ENCODE measurements at places on chromosomes 2 and 18.

DNA sequence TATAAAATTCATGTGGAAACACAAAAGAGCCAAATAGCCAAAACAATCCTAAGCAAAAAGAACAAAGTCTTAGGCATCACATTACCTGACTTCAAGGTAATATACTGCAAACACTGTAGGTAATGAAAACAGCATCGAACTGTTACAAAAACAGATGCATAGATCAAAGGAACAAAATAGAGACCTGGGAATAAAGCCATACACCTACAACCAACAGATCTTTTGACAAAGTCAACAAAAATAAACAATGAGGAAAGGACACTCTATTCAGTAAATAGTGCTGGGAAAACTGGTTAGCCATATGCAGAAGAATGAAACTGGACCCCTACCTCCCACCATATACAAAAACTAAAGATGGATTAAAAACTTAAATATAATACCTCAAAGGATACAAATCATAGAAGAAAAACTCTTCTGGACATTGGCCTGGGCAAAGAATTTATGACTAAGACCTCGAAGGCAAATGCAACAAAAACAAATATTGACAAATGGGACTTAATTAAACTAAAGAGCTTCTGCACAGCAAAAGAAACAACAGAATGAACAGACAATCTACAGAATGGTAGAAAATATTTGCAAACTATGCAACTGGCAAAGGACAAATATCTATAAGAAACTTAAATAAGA is 218.0 kb downstream of the PHLPP1 start:
- no peak for DNase-seq

DNA sequence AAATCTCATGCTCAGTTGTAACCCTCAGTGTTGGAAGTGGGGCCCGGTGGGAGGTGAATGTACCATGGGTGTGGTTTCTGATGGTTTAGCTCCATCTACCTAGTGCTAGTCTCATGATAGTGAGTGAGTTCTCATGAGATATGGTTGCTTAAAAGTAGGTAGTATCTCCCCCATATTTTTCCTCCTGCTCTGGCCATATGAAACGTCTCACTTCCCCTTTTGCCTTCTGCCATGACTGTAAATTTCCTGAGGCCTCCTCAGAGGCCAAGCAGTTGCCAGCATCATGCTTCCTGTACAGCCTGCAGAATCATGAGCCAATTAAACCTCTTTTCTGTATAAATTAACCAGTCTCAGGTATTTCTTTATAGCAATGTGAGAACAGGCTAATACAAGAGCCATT is 62.8 kb upstream of the RNF152 start:
- DNase-seq: no peak

- DNase-seq: no peak
These were observed 8.2 kb upstream of the MBD2 start for GRCh38 chr18:54232485-54233227.

- DNase-seq: no peak
These were observed 1010.0 kb upstream of the CELF4 start for GRCh38 chr18:38575648-38576047.

- DNase-seq: no peak
These were observed 59.4 kb downstream of the DGKD start for GRCh38 chr2:233413559-233414272.

GRCh38 chr2:113342650-113343049 is 63.9 kb upstream of the PAX8 start:
- no peak for DNase-seq

- no peak for DNase-seq
These were observed 4.3 kb downstream of the TSHZ1 start for GRCh38 chr18:75214766-75215510.

- no peak for DNase-seq
These were observed 284.1 kb downstream of the DSEL start for GRCh38 chr18:67232406-67232805.

DNA sequence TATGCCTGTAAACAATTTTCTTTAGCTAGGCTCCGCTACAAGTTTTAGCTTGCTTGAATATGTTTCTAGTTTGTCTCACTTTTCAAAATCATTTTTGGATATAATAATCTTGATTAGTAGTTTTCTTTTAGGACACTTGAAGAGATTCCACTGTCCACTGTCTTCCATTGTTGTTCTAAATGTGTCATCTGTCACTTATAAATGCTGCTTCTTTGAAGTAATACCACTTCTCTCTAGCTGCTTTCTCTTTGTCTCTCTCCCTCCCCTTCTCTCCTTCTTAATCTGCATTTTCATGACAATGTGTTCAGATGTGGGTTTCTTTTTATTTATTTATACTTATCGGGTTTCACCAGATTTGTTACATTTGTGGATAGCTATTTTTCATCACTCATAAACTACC is 73.7 kb upstream of the DPP10 start:
- DNase-seq: no peak

DNA sequence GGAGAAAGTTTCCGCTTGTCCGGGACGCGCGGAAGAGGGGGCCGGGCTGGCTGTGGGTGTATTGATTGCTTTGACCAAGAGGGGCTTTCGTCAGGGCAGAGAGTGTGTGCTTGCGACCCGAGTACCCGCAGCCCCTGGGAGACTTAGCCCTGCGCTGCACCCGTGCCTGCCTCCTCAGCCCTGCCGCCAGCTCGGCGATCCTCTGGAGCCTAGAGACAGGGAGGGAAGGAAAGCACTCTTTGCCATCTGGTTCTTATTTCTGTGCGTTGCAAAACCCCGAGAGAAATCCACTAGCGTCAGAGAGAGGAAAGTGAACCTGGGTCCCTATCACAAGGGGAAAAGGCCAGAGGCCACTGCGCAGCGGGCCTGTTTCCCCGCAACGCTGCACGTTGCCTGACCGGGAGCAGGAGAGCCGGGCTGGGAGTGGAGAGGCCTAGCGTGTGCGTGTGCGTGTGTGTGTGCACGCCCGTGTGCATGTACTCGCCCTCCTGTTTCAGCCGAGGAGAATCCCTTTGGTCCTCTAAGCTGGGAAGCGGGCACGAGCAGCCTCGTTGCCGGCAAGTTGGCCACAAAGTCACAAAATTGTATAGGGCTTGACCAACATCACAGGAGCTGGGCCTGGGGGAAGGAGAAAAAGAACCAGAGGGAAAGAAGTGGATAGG is 1.7 kb downstream of the SIX3 start:
- no peak for DNase-seq

DNA sequence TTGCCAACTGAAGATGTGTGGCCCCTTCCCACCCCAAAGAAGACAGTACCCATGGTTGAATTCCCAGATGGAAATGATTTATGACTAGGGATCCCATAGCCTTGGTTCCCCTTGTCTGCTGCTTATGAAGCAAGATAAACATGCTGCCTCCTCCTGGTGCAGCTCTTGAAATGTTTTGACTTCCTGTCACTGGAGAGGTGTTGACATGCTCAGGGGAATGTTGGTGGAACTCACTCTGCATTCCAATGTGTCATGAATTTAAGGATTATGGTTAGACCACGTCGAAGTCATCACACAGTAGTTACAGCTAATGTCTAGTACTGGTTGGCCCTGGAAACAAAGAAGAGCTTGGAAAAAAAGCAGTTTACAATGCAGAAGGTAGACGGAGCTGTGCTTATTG is 69.0 kb upstream of the FAM110C start:
- DNase-seq: no peak

- no peak for DNase-seq
These were observed 4.9 kb downstream of the PXDN start for GRCh38 chr2:1739322-1739957.

DNA sequence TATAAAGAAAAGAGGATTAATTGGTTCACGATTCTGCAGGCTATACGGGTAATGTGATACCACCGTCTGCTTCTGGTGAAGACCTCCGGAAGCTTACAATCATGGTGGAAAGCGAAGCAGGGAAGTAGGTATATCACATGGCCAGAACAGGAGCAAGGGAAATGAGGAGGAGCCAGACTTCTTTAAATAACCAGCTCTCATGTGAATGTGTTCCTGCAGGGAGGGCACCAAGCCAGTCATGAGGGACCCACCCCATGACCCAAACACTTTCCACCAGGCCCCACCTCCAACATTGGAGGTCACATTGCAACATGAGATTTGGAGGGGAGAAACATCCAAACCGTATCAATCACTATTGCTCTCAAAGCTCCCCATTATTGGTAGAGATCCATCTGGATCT is 61.8 kb downstream of the EFEMP1 start:
- DNase-seq: no peak

- no peak for DNase-seq
These were observed 16.1 kb downstream of the MOCOS start for GRCh38 chr18:36203360-36203895.

GRCh38 chr2:204628926-204629712 is 83.8 kb downstream of the PARD3B start:
- no peak for DNase-seq

- no peak for DNase-seq
These were observed 888.8 kb upstream of the SOX11 start for GRCh38 chr2:4803396-4803795.

- no peak for DNase-seq
These were observed 37.8 kb upstream of the CCDC150 start for GRCh38 chr2:196601430-196602306.

DNA sequence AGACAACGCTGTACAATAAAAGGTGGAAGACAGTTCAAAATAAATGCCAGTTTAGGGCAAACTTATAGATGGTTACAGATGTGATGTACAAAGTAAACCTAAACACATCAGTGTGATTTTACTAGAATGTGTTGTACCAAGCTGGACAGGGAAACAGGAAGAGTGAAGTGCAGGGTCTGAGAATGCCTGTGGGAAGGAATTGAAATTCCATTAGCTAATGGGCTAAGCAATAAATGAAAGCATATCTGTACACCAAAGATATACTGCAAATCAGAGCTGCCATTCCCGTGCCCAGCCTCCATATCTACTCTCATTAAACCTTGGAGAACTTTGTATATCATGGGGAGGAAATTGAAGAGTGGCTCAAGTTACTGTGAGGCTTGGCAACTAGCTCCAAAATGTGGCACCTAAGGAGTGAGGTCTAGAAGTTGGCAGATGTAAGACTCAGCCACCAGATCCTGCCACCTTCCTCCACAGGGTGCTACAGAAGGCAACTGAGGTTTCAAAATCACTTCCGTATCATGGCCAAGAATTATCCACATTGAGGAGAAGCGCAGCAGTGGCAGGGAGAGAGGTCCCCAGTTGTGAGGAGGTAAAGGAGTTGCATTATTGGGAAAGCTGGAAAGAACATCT is 277.8 kb downstream of the TCF4 start:
- DNase-seq: no peak

DNA sequence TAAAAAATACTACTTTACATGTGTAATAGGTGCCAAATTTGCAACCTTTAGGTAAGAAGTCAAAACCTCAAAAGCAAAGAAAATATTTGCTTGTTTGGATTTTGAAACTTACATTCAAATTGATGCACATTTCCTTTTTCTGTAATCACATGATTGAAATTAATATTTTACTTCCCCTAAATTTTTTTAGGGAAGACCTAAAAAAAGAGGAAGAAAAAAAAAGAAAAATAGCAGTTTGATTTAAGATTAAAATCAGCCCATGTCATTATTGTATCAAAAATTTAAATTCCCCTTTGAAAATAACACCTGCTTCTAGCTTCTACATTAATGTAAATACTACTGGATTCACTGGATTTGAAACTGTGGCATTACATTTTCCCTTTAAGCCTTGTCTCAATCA is 68.2 kb upstream of the STON1 start:
- no peak for DNase-seq

DNA sequence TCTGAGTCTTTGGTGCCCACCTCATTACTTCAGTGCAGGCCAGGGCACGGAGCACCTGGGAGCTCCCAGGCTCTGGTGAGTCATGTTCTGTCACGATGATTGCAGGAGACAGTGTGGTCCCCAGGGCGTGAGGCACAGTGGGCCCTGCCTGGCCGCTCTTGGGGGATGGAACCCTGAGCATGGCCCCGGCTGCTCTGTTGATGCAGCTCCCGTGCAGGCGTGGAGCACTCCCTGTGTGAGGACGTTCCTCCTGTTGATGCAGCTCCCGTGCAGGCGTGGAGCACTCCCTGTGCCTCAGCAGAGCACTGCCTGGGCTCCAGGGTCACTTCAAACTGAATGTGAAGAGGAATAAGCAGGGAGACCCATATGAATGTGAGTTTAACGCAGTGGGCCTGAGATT is 30.1 kb downstream of the COPS9 start:
- DNase-seq: no peak

- no peak for DNase-seq
These were observed 106.8 kb upstream of the ZFP36L2 start for GRCh38 chr2:43333101-43333655.

GRCh38 chr18:23263551-23264235 is 128.4 kb downstream of the CABLES1 start:
- DNase-seq: no peak

- DNase-seq: no peak
These were observed 15.4 kb upstream of the MATN3 start for GRCh38 chr2:20027705-20028434.

- no peak for DNase-seq
These were observed 263.7 kb upstream of the SPOPL start for GRCh38 chr2:138237667-138238384.

- DNase-seq: no peak
These were observed 348.2 kb downstream of the CTNNA2 start for GRCh38 chr2:79861059-79861374.

GRCh38 chr2:106664669-106665068 is 177.5 kb downstream of the CD8B2 start:
- DNase-seq: no peak

DNA sequence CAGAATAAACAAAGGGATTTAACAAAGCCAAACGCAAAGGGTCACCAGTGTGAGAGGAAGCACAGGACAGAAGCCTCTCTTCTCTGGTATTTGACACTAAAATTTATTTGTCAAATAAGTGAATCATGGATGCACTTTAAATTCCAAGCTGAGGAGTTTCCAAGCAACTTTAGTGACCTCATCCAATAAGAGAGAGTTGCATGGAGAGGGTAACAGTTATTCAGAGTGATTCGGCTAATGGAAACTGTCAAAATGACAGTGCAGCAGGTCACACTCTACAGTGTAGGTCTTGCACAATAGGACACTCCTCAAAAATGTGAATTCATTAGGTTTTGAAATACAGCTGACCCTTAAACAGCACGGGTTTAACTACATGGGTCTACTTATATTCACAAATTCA is 103.9 kb upstream of the ACVR1C start:
- DNase-seq: no peak

- DNase-seq: no peak
These were observed 2.0 kb downstream of the DLX1 start for GRCh38 chr2:172087207-172087779.

GRCh38 chr2:150432312-150432625 is 55.2 kb downstream of the RND3 start:
- DNase-seq: no peak

GRCh38 chr2:98474979-98475632 is 30.4 kb downstream of the INPP4A start:
- no peak for DNase-seq

DNA sequence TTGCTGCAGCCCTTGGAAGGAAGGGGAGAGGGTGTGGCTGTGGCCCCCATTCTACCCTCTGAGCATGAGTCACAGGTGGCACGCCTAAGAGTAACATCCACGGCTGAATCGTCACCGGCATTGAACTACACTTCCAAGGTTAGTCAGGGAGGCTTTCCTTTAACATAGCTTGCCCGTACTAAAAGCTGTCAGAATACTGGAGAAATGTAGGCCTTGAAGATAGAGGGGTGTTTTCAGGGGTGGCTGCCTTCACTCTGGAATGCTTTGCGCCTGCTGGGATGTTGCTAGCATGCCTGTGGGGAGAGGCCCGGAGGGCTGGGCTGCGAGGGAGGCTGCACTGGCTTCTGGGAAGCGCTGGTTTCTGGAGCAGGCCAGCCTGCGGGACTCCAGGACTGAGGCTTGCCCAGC is 333.7 kb downstream of the AGAP1 start:
- DNase-seq: no peak

Data from anterior cingulate cortex (tissue), 58 donors.